ENCODE measurements at places on chromosomes 12 and 14.

GRCh38 chr12:40248585-40249297 lies 23.9 kb downstream of the LRRK2 start:
- no peak for DNase-seq

- no peak for DNase-seq
Observed at GRCh38 chr14:101499513-101499912, 61.8 kb upstream of the DIO3 start.

- DNase-seq, result no peak
Observed at GRCh38 chr14:99800781-99801180, 7.6 kb downstream of the EML1 start.

DNA sequence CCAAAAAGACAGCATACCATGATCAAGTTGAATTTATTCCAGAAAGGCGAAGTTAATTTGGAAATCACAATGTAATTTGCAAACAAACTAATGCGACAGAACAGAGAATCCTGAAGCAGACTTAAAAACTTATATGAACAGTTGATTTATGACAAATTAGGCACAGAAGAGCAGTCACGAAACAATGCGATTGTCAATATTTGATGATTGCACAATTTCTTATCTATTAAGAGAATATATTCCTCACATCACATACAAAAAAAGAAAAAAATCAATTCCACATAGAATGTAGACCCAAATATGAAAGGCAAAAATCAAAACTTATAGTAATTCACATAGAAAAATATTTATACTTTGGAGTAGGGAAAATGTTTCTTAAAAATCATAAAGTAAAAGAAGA lies 28.9 kb downstream of the COX16 start:
- DNase-seq, result no peak

- DNase-seq, result no peak
Observed at GRCh38 chr12:23810329-23810902, 139.1 kb downstream of the SOX5 start.

DNA sequence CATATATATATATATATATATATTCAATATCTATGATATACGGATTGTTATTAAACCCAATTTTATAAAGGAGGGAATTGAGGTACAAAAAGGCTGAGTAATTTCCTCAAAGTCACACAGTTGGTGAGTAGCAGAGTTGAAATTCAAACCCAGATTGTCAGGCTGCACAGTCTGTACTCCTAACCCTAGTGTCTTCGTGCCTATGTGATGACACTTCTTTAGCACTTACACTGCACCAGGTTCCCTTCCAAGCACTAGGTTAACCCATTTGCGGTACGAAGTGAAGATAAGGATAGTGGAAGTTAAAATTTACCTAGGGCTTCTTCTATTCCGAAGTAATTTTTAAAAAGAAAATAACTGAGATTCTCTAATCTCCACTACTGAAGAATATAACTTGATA lies 125.1 kb upstream of the TSPAN8 start:
- DNase-seq, result no peak

DNA sequence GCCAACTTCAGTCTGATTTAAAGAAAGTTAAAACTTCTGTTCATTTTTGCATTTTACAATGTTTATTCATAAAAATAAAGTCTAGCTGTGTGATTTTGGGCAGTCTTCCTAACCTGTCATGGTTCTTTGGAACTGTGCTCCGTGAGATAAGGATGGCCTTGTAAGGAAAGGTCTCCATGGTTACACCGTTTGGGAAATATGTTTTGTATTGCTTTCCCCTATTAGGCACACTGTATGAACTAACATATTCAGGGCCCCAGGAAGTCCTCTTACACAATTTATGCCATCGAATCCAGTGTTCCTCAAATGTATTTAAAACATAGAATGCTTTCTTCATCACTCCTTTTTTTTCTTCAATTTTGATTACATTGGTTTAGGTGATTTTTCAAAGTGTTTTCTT lies 54.5 kb downstream of the APAF1 start:
- peak; percentile 59 for DNase-seq
